ENCODE measurements at places on chromosomes 11 and 22.

DNA sequence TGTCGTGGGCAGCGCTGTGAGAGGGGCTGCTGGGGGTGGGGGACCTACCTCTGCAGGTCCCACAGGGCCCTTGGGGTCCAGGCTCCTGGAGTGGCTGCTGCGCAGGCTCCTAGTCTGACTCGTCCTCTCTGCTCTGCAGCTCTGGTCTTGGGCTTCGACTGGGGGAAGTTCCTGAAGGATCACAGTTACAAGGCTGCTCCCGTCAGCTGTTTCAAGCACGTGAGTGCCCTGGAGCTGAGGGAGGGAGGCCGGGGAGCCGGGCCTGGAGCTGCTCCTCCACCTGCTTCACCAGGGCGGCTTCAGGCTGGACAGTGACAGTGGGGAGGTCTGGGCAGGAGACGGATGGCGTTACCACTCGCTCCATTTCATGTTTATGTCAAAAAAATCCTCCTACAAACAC, 11.9 kb downstream of the L3MBTL2 start:
- DNase-seq, result no peak

DNA sequence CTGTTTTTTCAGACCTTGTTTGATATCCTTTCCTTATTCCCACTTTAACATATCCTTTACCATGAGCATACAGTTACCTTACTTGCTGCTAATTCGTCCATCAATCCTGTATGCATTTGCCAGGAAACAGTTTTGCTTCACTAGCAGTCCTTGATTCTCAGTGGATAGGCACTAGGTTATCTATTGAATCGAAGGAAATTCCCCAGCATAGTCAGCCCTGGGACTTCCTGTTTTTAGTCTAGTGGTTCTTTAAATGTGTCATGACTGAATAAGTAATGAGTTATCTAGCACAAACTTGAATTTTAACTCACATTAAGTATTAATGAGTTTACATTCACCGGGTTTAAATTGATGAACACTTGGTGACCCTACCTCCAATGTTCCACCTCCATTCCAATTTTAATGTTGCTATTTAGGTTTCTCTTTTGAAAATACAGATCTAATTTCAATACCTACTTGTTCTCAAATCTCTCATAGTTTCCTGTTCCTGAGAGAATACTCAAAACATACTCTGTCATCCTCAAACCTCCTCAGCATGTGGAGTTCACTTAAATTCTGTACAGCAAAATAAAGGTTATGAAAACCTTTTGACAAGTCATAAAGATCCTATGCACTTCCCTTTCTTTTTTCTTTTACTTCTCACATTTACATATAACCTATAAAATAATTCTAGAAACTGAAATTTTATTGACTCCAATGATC, 1375.1 kb upstream of the TENM4 start:
- no peak for DNase-seq

- no peak for DNase-seq
Observed at GRCh38 chr11:117705866-117706265, 91.2 kb downstream of the DSCAML1 start.

DNA sequence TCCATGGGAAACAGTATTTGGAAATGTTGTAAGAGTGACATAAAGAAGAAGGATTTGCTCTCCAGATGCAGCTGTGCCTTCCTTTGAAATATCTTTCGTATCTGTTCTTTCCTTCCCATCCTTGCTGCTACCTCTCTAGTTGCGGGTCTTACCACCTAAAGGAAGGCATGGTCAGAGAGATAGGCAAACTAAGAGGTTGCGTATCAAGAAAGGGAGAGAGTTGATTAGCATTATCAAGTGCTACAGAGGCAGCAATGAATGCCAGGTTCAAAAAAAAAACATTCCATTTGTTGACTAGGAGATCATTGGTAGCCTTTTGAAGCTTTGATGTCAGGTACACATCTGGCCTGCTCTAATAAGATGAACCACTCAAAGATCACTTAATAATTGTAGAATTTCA, 4.6 kb downstream of the GTPBP1 start:
- DNase-seq, result no peak

DNA sequence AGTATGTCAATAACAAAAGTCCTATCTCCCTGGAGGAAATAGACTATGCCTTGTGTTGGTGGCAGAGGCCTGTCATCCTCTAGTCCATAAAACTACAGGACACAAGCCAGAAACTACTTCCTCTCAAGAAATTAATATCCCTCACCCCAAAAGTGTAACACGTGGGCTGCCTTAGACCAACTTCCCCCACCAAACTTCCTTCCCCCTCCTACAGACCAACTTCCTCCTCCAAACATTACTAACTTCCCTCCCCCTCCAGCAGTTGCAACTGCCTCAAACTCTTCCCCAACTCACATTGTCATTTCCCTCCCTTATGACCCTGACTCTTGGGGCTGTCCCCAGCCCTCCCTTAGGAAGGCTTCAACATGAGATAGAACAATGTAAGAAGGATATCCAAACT, 6.3 kb downstream of the OR52K2 start:
- no peak for DNase-seq

Measured in eye (tissue), 1 donor.